Brain microvascular endothelial cell (primary cell): ENCODE measurements at places on chromosomes 6 and 20.

DNA sequence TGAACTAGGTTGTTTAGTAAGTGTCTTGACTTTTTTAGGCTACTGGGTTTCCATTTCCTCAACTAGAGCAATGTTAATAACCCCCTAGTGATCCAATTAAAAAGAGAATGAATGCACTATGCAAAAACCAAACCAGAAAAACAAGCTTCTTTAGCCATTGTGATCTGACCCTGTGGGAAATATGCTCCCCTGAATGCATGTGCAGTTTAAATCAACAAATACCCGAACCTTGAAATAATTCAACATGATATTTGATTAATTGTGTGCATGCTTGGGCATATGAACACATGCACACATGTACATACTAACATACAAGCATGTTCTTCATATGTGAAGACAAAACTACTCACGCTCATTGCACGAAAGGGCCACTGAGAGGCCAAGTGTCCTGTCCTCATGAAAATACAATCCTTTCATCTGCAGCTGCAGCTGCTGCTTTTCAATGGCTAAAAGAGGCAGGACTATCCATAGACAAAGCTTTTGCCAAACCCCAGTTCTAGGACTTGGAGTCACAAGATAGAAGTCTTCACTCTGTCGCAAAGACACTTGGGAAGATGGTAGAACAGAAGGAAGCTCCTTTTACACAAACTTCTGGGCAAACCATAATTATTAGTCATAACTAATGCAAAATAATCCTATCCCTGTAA lies 207.1 kb upstream of the POU3F2 start:
- DNase-seq = no peak

DNA sequence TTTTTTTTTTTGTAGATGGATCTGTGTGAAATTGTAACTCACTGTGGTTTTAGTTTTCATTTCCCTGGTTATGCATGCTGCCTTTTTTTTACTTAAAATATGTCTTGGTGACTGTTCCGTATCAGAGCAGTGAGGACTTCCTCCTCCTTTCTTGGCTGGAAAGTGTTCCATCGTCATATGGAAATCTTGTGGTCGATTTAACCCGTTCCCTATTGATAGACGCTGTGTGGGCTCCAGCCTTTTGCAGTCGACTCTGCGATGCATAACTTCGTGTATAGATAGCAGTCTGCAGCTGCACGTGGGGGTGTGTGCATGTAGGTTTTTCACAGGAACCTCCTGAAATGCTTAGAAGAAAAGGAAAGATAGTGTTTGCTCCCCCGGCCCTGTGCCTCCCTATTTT lies 28.1 kb upstream of the PNPLA1 start:
- DNase-seq = no peak

DNA sequence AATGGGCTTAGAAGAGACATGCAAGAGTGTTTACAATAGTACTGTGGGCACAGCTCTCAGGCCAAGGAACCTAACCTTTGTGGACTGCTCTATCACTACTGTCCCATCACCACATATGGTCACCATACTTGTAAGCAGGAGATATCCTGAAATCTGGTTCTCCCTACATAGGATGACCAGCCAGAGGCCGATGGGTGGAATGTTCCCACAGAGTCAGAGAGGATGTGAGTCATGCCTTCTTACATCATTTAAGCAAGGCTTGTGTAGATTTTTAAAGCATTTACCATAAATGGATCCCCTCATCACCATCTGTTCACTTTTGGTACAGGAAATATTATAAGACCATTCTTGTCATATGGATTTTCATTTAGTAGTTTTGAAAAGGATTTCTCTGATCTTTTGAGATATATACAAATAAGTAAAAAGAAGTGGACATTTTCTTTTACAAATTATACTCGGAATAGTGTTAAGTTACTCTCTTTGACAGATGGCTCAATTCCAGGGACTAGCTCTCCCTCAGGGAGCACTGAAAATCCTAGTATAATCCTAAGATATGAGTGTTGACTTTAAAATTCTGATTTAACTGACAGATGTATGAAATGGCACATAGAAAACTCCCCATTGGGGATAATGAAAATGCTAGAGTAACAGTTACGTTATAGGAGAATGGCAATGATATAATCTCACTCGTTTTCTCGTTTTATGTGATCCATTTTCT lies 6.6 kb downstream of the HTR1B start:
- DNase-seq = peak; percentile 98

GRCh38 chr6:75818098-75818855 lies 69.2 kb downstream of the MYO6 start:
- no peak for DNase-seq

GRCh38 chr6:41470029-41470330 lies 76.2 kb upstream of the FOXP4 start:
- DNase-seq = no peak

- peak; percentile 1 for DNase-seq
These were observed 135.3 kb downstream of the CDH4 start for GRCh38 chr20:61387204-61387953.

DNA sequence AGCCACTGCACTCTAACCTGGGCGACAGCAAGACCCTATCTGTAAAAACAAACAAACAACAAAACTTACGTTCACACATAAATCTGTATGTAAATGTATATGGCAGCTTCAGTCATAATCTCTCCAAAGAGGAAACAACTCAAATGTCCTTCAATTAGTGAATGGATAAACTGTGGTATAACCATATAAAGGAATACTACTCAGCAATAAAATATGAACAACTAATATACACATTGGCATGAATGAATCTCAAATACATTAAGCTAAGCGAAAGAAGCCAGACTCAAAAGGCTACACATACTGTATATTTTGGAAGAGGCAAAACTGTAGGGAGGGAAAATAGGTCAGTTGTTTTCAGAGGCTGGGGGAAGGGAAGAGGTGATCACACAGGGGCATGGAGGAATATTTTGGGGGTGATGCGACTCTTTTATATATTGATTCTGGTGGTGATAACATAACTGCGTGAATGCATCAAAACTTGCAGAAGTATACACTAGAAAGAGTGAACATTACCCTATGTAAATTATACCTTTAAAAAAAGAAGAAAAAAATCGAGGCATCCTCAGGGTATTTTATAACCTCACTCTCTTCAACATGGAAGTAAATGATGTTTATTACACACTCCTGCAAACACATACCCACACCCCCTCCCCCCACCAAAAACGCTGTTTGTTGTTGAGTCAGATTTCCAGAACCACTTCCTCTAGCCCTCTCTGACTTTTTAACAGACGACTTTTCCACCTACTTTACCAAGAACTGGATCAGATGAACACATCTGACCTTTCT lies 115.2 kb upstream of the RNF24 start:
- peak; percentile 27 for DNase-seq

DNA sequence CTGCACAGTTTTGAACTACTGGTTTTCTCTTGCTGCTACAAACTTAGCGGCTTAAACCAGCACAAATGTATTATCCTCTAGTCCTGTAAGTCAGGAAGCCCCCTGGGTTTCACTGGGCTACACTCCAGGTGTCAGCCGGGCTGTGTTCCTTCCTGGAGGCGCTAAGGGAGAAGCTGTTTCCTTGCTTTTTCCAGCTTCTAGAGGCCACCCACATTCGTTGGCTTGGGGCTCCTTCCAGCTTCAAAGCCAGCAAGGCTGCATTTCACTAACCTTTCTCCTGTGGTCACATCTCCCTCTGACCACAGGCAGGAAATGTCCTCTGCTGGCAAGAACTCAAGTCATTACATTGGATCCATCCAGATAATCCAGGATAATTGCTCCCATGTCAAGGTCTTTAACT lies 350.6 kb upstream of the PLCB4 start:
- DNase-seq = no peak

DNA sequence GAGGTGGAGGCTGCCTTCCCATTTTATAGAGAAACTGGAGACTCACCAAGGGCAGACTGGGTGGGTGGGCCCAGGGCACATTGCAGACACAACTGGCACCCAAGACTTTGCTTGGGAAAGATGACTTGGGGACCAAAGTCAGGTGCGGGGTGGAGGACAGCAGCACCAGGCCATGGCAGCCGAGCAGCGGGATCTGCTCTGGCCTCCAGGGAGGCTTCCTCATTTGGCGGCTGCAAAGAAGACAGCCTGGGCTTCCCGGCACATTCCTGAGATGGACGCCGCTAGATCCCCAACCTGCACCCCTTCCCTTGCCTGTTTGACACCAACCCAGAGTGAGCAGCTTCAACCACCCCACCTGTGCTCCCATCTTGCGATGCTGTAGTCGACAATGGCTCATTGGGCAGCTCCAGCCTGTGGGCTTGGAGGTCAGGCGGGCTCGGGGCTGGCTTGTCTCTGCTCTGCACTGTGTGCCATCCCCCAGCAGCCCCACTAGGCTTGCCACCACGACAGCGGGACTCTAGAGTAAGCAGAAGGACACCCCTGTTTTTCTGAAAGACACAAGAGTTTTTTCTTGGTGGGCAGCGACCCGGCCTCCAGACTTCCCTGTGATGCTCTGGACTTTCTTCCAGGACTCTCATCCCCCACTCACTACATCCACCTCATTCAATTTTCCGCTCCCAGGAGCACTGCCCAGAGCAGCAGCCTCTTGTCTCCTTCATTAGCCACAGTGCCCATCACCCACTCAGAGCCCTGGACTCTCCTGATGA lies 184.9 kb upstream of the CST7 start:
- no peak for DNase-seq

GRCh38 chr20:4150070-4150441 lies 134.7 kb upstream of the RNF24 start:
- DNase-seq = peak; percentile 28

DNA sequence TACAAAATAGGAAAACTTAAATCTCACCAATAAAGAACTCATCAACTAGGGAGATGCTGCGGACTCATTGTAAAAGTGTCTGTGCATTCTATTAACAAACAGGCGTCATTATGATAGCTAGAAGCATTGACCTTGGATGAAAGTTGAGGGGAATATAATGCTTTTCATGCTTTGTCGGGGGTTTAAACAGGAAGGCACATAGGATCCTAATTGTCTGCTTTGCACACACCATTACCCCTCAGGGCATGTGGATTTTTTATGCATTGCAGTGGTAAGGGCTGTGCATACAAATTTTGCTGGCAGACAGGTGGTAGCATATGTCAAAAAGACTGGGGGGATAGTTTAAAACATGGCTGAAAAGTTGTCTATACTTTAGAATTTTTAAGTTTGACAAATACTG lies 447.9 kb upstream of the PLCB4 start:
- no peak for DNase-seq

DNA sequence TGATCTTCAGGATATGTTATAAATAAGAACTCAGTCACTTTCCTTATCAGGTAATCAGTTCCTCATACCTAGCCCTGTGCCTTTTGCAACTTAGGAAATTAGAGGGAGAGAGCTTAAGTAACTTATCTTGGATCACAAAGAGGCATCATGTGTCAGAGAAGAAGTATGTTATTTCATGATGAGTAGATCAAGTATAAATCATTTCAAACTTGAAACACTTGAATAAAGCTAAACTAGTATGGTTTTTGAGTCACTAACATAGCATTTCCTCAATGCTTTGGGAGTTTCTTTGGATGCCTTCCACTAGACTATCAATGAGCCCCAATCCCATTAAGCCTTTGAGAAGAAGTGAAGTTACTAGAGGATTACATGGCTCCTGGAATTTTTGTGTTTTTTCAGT lies 102.6 kb upstream of the TNFAIP3 start:
- peak; percentile 67 for DNase-seq

GRCh38 chr6:78917788-78918187 lies 50.4 kb downstream of the IRAK1BP1 start:
- no peak for DNase-seq

GRCh38 chr6:6597682-6598081 lies 9.2 kb downstream of the LY86 start:
- no peak for DNase-seq
